ENCODE measurements at places on chromosomes 3 and 15.

DNA sequence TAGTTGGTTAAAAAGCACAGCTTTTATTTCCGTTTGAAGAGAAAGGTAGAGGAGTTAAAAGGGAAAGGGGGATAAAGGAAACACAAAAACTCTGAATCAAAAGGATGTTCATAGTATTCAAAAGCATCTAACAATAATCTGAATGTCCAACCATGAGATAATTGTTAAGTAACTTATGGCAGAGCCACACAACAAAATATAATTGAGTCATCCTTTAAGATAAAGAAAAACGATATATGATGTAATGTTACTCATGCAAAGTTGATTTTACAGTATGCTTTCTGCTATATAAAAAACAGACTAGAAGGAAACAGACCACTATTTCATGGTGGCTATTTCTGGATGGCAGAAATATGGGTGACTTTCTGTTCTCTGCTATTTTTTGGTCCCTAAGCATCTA, 3.9 kb downstream of the XPC start:
- DNase-seq = no peak

DNA sequence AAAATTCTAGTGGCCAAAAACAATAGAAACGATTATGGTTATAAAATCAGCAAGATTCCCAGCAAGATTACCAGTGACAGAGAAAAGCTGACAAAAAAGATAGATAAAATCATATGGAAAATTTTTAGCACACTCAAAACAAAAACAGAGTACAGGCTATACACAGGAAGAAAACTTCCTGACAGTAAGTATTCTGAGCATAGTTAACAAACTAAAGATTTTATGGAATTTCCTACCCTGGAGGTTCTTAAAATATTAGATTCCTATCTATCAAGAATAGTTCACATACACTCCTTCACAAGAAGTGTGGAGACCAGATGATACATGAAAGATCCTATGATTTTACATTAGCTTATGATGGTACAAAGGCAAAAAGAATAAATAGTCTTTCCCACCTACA, 50.8 kb downstream of the ZNF148 start:
- DNase-seq = no peak

GRCh38 chr3:64985072-64985471, 297.3 kb upstream of the ADAMTS9 start:
- DNase-seq = no peak

DNA sequence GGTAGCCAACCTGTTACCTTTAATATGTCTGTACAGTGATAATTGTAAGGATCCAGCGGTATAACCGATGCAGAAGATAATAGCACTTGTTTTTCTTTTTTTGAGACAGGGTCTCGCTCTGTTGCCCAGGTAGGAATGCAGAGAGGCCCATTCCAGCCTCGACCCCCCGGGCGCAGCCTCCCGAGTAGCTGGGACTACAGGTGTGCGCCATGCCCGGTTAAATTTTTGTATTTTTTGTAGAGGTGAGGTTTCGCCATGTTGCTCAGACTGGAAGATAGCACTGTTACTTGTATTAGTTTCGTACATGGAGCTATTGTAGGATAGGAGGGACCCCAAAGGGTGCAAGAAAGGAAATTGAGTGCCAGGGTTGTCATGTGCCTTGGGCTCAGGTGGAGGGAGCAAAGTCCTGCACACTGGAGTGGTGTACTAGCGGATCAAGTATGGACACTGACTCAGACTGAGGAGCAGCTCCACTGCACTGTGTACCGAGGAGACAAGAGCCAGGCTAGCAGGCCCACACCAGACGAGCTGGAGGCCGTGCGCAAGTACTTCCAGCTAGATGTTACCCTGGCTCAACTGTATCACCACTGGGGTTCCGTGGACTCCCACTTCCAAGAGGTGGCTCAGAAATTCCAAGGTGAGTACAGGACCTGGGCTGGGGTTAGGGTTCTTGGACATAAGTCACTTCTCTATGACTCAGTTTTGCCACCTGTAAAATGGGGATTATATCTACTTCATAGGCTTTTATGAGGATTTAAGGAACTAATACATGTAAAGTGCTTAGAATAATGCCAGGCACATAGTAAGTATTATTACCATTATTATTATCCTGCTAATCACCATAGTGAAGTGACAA, 1.0 kb downstream of the OGG1 start:
- no peak for DNase-seq

GRCh38 chr3:141680620-141681389, 57.3 kb upstream of the RNF7 start:
- no peak for DNase-seq

GRCh38 chr15:84953726-84954125, 27.9 kb upstream of the PDE8A start:
- DNase-seq = no peak

GRCh38 chr3:72285502-72285901, 500.6 kb upstream of the PROK2 start:
- no peak for DNase-seq

DNA sequence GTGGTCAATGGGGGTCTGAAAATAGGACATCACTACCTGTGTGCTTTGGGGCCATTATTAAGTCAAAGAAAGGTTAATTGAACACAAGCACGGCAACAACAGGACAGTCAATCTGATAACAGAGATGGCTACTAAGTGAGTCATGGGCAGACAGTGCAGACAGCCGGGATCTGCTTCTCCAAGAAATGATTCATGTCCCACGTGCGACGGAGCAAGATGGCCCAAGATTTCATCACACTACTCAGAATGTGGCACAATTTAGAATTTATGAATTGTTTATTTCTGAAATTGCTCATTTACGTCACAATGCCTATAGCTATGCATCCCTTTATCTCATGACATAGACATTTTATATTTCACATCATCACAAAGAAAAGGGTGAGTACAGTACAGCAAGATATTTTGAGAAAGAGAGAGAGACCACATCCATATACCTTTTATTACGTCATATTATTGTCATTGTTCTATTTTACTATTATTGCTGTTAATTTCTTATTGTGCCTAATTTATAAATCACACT, 770.6 kb upstream of the NR2F2 start:
- no peak for DNase-seq

DNA sequence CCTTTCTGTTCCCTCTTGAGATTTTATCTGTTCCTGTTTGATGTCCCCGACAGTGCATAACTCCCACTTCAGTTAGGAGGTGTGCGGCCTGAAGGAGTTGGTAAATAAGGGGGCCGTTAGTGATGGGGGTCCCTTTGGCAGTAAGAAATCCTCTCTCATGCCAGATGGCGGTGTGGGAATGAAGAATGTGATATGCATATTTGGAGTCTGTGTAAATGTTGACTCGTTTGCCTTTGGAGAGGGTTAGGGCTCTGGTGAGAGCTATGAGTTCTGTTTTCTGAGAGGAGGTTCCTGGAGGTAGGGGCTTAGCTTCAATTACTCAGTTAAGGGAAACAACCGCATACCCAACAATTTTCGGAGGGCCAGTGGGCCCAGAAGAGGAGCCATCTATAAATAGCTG, 38.8 kb upstream of the RNF7 start:
- DNase-seq = no peak

- DNase-seq = no peak
Observed at GRCh38 chr3:40129981-40130380, 179.5 kb upstream of the EIF1B start.

DNA sequence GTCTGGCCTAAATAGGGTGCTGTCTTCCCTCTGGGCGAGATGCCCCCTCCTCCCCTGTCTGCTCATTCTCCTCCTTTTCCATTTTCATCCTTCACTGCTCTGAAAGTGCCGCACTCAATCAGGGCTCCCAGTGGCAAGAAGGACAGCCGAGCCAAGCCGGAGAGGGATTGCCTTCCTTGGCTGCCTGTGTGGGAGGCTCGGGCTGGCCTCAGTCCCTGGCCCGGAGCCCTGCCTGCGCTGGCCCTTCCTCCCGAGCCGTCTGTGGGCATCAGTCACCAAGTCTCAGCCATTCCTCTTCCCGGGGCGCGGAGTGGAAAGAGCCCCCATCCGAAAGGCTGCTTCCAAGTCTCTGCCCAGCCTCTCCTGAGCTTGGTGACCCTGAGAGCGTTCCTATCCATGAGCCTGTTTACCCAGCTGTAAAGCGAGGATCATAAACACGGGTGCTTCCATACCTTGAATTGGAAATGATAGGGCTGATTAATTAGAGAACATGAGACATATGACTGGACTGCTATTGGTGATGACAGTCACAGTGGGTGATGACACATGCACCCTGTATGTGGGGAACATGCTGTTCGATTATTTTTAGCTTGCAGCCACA, 59.1 kb upstream of the TLE3 start:
- no peak for DNase-seq

- no peak for DNase-seq
Observed at GRCh38 chr15:39774688-39775267, 7.9 kb downstream of the FSIP1 start.

GRCh38 chr3:74075241-74075640, 450.5 kb upstream of the PDZRN3 start:
- no peak for DNase-seq

- no peak for DNase-seq
Observed at GRCh38 chr15:70102827-70103226, 5.1 kb upstream of the TLE3 start.

- DNase-seq = no peak
Observed at GRCh38 chr15:75171408-75171807, 30.3 kb upstream of the C15orf39 start.

- DNase-seq = no peak
Observed at GRCh38 chr3:131620977-131621376, 118.2 kb upstream of the MRPL3 start.

- DNase-seq = no peak
Observed at GRCh38 chr3:115165266-115165665, 18.2 kb upstream of the ZBTB20 start.

GRCh38 chr15:75177360-75178071, 24.2 kb upstream of the C15orf39 start:
- no peak for DNase-seq

GRCh38 chr3:148896062-148896461, 31.0 kb downstream of the CPA3 start:
- DNase-seq = no peak

DNA sequence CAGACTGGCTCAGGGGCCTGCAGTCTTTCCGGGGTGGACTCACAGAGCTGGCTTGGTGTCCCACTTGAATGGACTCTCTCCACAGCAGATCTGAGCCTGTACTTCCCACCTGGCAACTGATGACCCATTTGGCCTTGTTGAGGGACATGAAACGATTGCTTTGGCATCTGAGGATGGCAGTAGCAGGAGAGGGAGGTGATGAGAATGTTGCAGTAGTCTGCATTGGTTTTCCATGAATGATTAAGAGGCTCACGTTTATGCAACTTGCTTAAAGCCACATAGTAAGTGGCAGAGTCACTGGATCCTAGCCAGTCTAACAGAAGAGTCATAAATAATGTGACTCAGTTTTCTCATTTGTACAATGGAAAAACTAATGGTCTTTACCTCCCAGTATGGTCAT, 21.9 kb downstream of the IL20RB start:
- DNase-seq = no peak

DNA sequence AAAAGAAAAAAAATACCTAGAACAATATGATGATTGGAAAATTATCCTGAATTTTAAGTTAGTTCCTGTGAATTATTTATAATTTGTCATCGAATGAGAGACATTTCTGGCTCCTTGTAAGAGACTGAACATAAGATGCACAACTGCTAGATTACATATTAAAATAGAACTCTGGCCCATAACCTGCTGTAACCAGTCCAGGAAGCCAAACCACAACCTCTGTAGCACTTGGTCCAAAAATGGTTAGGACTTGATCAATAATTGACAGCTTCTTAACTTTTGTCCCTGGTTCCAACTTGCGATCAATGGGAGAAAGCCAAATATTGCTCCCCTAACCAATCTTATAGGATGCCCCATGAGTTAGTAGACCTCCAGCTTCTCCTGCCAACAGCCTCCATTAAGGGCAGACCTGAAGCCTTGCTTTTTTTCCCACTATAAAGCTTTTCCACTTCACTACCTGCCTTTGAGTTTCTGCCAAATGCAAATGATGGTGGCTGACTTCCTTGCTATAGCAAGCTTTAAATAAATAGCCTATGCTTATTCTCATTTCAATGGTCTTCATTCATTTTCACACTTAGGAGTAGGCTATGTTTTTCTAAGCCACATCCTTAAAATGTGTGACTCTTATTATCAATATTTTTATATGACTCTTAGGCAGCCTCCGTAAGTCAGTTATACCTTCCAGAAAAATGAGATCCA, 224.0 kb upstream of the ARHGEF26 start:
- no peak for DNase-seq

- DNase-seq = no peak
Observed at GRCh38 chr3:173275740-173276139, 121.8 kb upstream of the NLGN1 start.

Measured in stimulated activated CD8-positive, alpha-beta memory T cell treated with anti-CD3 and anti-CD28 coated beads, Interleukin-7, amount 100 ng/mL, for 1 hour (primary cell).